T-helper 17 cell (primary cell): ENCODE measurements at places on chromosomes 12 and 14. TPM values are rescaled to one million over a fixed set of nuclear protein-coding genes. Genes with fewer than 3 reads are reported as not detected.

- no peak for DNase-seq
Measured at GRCh38 chr14:77037215-77037937, 8.9 kb upstream of the IRF2BPL start.

GRCh38 chr12:84648425-84648824, 264.2 kb downstream of the SLC6A15 start:
- DNase-seq, result no peak

GRCh38 chr14:89571491-89571890, 154.5 kb upstream of the FOXN3 start:
- no peak for DNase-seq

DNA sequence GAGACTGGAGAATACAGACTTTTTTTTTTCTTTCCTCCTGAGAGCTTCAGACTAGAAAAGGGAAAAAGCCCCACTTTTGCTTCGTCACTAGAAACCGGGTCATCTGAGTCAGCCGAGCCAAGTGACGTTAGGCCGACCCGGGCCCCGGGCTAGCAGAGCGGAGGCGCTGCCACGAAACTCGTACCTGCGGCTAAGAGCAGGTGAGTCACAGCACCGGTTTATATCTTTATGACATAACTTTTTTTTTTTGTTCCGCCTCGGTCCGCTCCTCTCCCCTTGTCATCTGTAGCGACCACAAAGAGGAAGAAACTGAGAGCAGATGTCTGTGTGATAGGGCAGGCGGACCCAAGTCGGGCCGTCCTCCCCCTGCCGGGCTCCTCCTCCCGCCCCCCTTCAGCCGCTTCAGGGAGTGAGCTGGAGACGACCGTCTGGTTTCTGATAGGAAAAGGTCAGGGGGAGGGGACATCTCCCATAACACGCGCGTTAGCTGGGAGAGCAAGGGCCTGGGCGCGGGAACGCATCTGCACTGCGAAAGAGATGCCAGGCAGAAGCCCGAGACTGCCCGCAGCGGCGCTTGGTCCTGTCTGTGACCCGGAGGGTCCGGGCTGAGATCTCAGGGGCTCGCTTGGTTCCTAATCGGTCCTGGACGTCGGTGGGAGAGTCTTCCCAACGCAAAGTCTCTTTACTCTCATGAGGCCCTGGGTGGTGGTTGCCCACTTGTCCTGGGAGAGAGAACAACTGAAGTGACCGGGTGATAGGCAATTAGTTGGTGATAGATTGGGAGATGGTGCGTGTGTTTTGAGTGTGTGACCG, 586 bp downstream of the TTC6 start:
- no peak for DNase-seq

DNA sequence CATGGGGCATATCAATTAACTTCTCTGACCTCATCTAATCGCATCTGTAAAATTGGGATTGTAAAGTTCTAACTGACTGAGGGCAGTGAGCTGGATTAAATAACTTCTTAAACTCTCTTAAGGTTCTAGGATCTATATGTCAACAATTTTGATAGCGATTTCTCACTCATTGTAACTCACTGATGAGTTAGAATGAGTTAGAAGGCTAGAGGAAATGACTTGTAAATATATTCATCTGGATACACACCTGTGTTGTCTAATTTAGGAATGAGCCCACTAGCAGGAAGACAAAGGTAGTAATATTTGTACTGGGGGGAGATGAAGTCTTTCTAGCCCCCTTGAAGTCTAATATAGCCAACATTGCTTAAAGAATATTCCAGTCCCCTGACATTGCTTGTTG, 46.3 kb upstream of the CERS5 start:
- DNase-seq, result no peak

GRCh38 chr14:103284574-103285467, 49.2 kb upstream of the EIF5 start:
- no peak for DNase-seq

DNA sequence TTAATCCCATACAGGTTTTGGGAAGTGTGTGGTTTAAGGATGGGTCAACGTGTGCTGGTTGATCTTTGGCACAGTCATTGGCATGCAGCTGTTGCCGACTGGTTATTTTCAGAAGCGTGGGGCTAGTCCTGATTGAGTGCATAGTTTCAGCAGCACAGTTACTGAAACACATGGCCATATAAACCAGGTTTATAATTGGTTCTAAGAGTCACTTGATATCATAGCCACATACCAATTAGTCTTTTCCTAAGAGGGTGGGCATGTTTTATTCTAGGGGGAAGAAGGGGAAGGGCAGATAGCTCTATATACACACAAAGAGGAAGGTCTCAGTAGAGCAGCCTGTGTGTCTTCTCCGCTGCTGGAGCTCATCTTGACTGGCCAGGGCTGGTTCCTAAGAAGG, 11.0 kb upstream of the RPS6KL1 start:
- no peak for DNase-seq

GRCh38 chr12:108381787-108382436, 42.8 kb upstream of the CMKLR1 start:
- no peak for DNase-seq

DNA sequence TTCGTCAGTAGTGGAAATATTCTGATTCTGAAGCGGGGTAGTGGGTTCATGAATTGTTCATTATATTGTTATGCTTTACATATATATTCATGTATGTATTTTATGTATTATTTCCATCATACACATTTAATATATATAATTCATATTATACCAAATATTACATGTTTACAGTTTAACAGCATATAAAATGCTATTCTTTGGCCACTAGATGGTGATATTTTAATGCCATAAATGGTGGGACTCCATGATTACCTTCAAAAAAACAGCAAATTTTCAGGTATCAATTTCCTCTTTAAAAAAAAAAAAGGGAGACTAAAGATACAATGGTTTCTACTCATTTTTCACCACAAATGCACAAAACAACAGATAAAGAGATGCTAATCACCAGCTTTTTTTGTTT, 41.0 kb downstream of the BDKRB1 start:
- DNase-seq, result no peak

- DNase-seq, result no peak
Measured at GRCh38 chr14:104673481-104673880, 15.9 kb upstream of the INF2 start.

- no peak for DNase-seq
Measured at GRCh38 chr14:21095430-21096205, 2.8 kb downstream of the ZNF219 start.

DNA sequence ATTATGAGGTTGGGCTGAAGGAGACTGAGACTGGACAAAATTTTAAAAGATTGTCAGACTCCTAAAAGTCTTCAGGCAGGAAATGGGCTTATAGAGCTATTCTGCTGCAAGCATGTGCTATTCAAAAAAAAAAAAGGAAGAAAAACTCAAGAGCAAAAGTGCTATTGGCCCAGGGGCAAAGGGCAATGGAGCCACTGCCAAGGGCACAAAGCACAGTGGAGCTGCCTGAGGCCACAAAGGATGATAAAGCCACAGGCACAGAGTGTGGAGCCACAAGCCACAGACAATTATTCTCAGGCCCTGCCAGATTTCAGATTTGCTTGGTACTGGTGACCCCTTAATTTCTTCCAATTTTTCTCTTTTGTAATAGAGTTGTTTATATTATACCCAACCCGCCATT, 29.6 kb upstream of the GRIN2B start:
- no peak for DNase-seq

GRCh38 chr12:49917166-49917787, 13.6 kb upstream of the FAIM2 start:
- no peak for DNase-seq

DNA sequence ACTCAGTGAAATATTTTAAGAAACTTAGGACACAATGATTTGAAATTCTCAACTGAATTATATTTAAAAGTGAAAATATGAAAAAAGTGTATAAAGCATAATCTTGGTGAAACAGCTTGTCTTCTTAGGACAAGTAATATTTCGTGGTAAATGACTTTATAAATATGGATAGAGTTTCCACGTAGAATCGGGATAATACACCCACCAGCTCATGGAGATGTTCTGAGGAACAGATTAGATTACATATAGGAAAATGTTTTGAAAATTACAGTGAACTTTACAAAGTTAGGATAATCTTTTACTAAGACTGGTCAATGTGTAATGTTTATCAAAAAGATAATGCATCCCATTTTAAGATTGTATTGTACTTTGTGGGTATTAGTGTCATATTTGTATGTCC, 25.6 kb upstream of the MYF6 start:
- no peak for DNase-seq

DNA sequence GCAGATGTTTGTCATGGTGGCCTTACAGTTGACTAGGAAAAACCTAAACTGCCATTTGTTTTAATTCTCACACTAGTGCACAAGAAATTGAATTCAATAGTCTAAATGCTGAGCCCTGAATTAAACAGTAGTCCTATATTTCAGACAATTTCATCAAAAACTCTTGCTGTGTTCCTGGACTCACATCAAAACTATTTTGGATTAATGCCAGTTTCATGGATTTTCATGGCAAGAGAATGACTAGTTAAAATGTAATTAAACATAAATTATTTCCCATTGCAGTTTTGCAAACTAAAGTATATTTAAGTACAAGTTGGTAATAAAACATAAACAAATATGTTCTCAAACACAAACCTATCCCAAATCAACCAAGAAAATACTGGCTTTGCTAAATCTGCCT, 468.0 kb upstream of the PRICKLE1 start:
- DNase-seq, result no peak

DNA sequence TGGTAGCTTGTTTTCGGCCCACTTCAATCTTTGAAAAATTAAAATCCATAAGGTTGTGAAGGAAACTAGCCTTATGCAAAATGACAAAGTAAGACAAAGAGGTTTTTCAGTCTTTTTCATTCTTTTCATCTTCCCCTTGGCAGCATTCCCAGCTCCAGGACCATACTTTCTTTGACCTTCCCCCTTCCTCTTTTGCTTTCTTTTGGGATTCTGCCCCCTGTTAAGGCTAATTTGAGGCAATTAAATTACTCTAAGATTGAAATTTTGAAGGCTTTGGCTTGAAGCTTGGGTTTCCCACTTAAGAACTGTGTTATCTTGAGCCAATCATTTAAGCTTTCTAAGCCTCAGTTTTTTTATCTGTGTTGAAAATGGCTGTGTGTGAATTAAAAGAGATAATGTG, 124.9 kb downstream of the DACT1 start:
- DNase-seq, result no peak

Gene RNFT2
- 5.7 TPM for total RNA-seq

Gene HOXC11
- not detected for total RNA-seq
